A673 (cell line): ENCODE measurements at places on chromosomes 13 and 19. TPM values are rescaled to one million over a fixed set of nuclear protein-coding genes. Genes with fewer than 3 reads are reported as not detected.

- H3K27ac ChIP-seq = no peak overlapping the region
- DNase-seq = no peak
- H3K36me3 ChIP-seq = no peaks in the 10 kb centered on the region
- H3K27me3 ChIP-seq = no peaks in the 10 kb centered on the region
- no peak overlapping the region for H3K4me3 ChIP-seq
These were observed 35.8 kb upstream of the TM9SF2 start for GRCh38 chr13:99465454-99465853.

GRCh38 chr13:107563099-107563925 is 652.0 kb downstream of the LIG4 start:
- no peaks in the 10 kb centered on the region for H3K4me1 ChIP-seq
- no peak overlapping the region for H3K27ac ChIP-seq
- no peak overlapping the region for H3K4me3 ChIP-seq
- DNase-seq = no peak

- H3K27ac ChIP-seq = no peak overlapping the region
- no peak overlapping the region for H3K4me3 ChIP-seq
- no peaks in the 10 kb centered on the region for H3K27me3 ChIP-seq
- no peaks in the 10 kb centered on the region for H3K36me3 ChIP-seq
- no peaks in the 10 kb centered on the region for H3K4me1 ChIP-seq
These were observed 1229.0 kb downstream of the PCDH9 start for GRCh38 chr13:66001140-66001539.

DNA sequence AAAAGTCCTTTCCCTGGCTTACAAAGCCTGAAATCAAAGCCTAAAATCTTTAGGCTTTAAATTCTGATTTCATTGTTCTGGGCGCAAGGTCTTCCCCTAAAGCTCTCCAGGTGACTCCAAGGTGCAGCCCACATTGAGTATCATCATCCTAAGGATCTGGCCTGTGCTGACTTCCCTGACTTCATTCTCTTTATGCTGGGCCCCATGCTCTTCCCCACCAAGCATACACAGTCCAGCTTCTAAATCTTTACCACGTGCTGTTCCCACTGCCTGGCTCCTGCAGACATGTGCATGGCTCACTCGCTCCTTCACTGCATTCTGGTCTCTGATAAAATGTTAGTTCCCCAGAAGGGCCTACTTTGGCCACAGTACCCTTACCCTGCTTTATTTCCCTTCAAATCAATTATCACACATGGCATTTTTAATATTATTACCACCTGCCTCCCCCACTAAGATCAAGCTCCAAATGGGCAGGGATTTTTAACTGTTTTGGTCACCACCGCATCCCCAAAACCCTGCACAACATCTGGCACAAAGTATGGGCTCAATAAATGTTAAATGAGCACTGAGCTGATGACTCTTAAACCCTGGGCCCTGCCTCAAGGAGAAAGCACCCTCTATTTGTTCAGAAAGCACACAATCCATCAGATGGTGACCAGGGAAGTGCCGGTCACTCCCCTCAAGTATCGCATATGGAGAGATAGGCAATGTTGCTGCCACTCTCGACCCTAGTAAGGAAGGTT is 3.3 kb downstream of the FBL start:
- H3K4me1 ChIP-seq = peaks cover 34% of the 10 kb centered on the region
- peaks cover 27% of the 10 kb centered on the region for H3K36me3 ChIP-seq
- H3K27me3 ChIP-seq = no peaks in the 10 kb centered on the region
- H3K27ac ChIP-seq = peak overlapping the region; percentile 17
- no peak overlapping the region for H3K4me3 ChIP-seq

PRKCSH gene
- 456 and 468 TPM in 2 replicates for total RNA-seq

GRCh38 chr19:13830741-13831536 is 35.7 kb downstream of the ZSWIM4 start:
- peaks cover 12% of the 10 kb centered on the region for H3K36me3 ChIP-seq
- peaks cover 12% of the 10 kb centered on the region for H3K4me1 ChIP-seq
- H3K27ac ChIP-seq = no peak overlapping the region
- no peaks in the 10 kb centered on the region for H3K27me3 ChIP-seq
- H3K4me3 ChIP-seq = no peak overlapping the region

GRCh38 chr19:27694361-27695055 is 1518.4 kb downstream of the UQCRFS1 start:
- H3K36me3 ChIP-seq = no peaks in the 10 kb centered on the region
- H3K27me3 ChIP-seq = no peaks in the 10 kb centered on the region
- no peaks in the 10 kb centered on the region for H3K4me1 ChIP-seq
- H3K4me3 ChIP-seq = no peak overlapping the region
- no peak for DNase-seq
- H3K27ac ChIP-seq = no peak overlapping the region

FFAR1 gene
- not detected in 2 replicates for total RNA-seq

DNA sequence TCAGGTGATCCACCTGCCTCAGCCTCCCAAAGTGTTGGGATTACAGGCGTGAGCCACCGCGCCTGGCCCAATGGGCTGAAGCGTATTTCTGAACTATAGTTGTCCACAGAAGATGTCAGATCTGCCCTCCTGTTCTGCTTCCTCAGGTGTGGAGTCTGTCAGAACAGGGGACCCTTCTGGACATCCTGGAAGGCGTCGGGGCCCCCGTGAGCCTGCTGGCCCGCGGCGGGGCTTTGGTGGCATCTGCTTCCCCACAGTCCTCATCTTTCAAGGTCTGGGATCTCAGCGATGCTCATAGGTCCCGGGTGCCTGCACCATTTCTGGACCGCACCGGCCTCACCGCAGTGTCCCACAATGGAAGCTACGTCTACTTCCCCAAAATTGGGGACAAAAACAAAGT is 29.5 kb upstream of the SIN3B start:
- H3K4me3 ChIP-seq = no peak overlapping the region
- DNase-seq = no peak
- no peaks in the 10 kb centered on the region for H3K36me3 ChIP-seq
- H3K4me1 ChIP-seq = no peaks in the 10 kb centered on the region

- H3K27me3 ChIP-seq = no peaks in the 10 kb centered on the region
- peaks cover 5% of the 10 kb centered on the region for H3K4me1 ChIP-seq
- H3K4me3 ChIP-seq = peak overlapping the region; percentile 62
- H3K27ac ChIP-seq = no peak overlapping the region
- peak; percentile 60 for DNase-seq
These were observed 1.3 kb downstream of the RHPN2 start for GRCh38 chr19:33063356-33063752.

GRCh38 chr13:93620181-93620765 is 393.7 kb downstream of the GPC6 start:
- no peaks in the 10 kb centered on the region for H3K36me3 ChIP-seq
- no peak overlapping the region for H3K4me3 ChIP-seq
- H3K27ac ChIP-seq = no peak overlapping the region
- H3K27me3 ChIP-seq = no peaks in the 10 kb centered on the region
- no peak for DNase-seq
- H3K4me1 ChIP-seq = no peaks in the 10 kb centered on the region

DNA sequence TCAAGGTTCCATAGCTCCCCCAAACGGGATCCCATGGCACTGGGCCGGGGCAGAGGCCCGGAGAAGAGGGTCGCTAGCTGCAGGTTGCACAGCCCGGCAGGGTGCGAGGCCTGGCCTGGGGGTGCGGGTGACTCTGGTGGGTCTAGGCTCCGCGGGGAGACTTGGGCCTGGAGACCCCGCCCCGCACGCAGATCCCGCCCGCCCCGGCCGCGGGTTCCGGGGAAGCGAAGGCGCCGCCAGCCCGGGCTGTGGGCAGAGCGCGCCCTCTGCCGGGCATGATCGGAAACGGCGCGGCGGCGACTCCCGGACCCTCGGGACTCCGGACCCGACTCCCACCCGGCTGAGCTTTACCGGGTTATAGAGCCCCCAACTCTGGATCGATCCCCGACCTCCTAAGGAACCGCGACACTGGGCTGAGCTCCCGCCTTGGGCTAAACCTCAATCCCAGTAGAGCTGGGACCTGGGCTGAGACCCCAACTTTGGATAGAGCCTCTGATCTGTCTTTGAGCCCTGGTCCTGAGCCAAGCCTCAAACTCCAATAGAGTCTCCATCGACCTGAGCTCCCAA is 3.1 kb upstream of the TNFAIP8L1 start:
- H3K27ac ChIP-seq = peak overlapping the region; percentile 27
- no peaks in the 10 kb centered on the region for H3K36me3 ChIP-seq
- DNase-seq = peak; percentile 78
- H3K27me3 ChIP-seq = no peaks in the 10 kb centered on the region

MLLT1 gene
- 80.1 and 88.6 TPM in 2 replicates for total RNA-seq

DNA sequence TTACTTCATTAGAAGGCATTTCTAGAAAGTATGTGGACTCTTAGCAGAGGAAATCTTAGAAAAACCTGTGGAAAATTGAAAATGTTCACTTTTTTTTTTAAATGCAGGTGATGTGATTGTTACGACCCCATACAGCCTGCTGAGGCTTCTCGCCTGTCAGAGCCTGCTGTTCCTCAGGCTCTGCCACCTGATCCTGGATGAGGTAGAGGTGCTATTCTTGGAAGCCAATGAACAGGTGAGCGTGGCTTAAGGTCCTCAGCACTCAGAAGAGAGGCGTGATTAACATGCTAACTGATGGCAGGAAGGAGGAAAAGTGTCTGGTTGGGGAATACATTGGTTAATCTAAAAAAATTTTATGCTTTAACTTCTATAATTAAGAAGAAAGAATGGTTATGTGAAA is 71.4 kb downstream of the SLC7A9 start:
- no peak overlapping the region for H3K27ac ChIP-seq
- DNase-seq = no peak
- H3K4me1 ChIP-seq = no peaks in the 10 kb centered on the region
- H3K36me3 ChIP-seq = no peaks in the 10 kb centered on the region
- H3K4me3 ChIP-seq = no peak overlapping the region

CYP2A7 gene
- total RNA-seq = not detected in 2 replicates

DNA sequence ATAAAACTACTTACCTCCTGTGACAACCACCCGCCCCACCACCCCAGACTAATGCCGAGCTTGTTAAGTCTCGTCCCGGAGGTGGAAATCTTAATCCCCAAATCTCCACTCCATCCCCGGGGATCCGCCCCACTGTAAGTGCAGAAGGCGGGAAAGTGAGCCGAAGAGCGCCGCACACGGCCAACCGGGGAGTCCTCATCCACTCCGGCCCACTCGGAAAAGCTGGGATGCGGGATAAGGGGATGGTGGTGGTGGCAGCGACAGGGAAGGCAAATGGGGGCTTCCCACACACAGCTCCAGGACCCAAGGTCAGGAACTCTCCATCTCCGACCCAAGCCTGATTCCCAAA is 621 bp downstream of the FBL start:
- DNase-seq = peak; percentile 58
- H3K4me1 ChIP-seq = peaks cover 34% of the 10 kb centered on the region
- H3K27me3 ChIP-seq = no peaks in the 10 kb centered on the region
- H3K36me3 ChIP-seq = no peaks in the 10 kb centered on the region

DNA sequence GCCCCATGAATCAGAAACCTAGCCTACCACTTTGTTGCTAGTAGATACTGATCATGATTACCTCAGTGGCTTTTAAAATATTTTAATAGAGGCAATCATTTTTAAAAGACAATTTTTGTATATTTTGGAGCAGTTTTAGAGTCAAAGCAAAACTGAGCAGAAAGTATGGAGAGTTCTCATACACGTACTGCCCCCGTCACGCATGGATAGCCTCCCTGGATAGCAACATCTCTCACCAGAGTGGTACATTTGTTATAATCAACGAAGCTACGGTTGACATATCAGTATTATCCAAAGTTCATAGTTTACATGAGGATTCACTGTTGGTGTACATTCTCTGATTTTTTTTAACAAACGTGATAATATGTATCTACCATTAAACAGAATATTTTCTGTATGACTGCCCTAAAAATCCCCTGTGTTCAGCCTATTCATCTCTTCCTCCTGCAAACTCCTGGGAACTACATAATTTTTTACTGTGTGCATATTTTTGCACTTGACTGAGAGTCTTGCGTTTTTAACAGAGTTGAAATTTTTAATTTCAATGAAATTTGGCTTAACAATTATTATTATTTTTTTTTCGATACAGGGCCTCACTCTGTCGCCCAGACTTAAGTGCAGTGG is 1436.8 kb upstream of the PCDH9 start:
- no peaks in the 10 kb centered on the region for H3K27me3 ChIP-seq
- no peak overlapping the region for H3K4me3 ChIP-seq
- no peak overlapping the region for H3K27ac ChIP-seq
- no peak for DNase-seq

- H3K36me3 ChIP-seq = no peaks in the 10 kb centered on the region
- peaks cover 4% of the 10 kb centered on the region for H3K4me1 ChIP-seq
- DNase-seq = no peak
- H3K27me3 ChIP-seq = no peaks in the 10 kb centered on the region
These were observed 79.9 kb downstream of the RNASEH2B start for GRCh38 chr13:50989476-50989875.

GRCh38 chr13:76163761-76164160 is 527.6 kb downstream of the LMO7 start:
- no peaks in the 10 kb centered on the region for H3K4me1 ChIP-seq
- no peak overlapping the region for H3K27ac ChIP-seq
- H3K4me3 ChIP-seq = no peak overlapping the region
- no peak for DNase-seq
- no peaks in the 10 kb centered on the region for H3K36me3 ChIP-seq
- H3K27me3 ChIP-seq = no peaks in the 10 kb centered on the region

GRCh38 chr13:42478531-42479156 is 95.3 kb upstream of the TNFSF11 start:
- H3K4me1 ChIP-seq = no peaks in the 10 kb centered on the region
- no peak overlapping the region for H3K4me3 ChIP-seq
- DNase-seq = peak; percentile 18
- H3K27ac ChIP-seq = no peak overlapping the region
- H3K27me3 ChIP-seq = no peaks in the 10 kb centered on the region
- H3K36me3 ChIP-seq = no peaks in the 10 kb centered on the region

- no peak overlapping the region for H3K4me3 ChIP-seq
- H3K27me3 ChIP-seq = no peaks in the 10 kb centered on the region
- no peak for DNase-seq
These were observed 219.1 kb downstream of the MTUS2 start for GRCh38 chr13:29039212-29039611.

GRCh38 chr13:100652510-100652909 is 22.1 kb downstream of the TMTC4 start:
- no peak for DNase-seq
- no peaks in the 10 kb centered on the region for H3K27me3 ChIP-seq
- no peak overlapping the region for H3K27ac ChIP-seq
- no peaks in the 10 kb centered on the region for H3K4me1 ChIP-seq
- H3K4me3 ChIP-seq = no peak overlapping the region

- no peak overlapping the region for H3K4me3 ChIP-seq
- H3K4me1 ChIP-seq = peaks cover 33% of the 10 kb centered on the region
- H3K27me3 ChIP-seq = no peaks in the 10 kb centered on the region
- no peaks in the 10 kb centered on the region for H3K36me3 ChIP-seq
These were observed 113.5 kb downstream of the COG6 start for GRCh38 chr13:39768962-39769361.

ASF1B gene
- total RNA-seq = 50.0 and 54.6 TPM in 2 replicates
